Astrocyte of the spinal cord (primary cell): ENCODE measurements at places on chromosomes 2 and 18.

- DNase-seq, result peak; percentile 55
These were observed 39.5 kb upstream of the GMCL1 start for GRCh38 chr2:69789772-69790600.

DNA sequence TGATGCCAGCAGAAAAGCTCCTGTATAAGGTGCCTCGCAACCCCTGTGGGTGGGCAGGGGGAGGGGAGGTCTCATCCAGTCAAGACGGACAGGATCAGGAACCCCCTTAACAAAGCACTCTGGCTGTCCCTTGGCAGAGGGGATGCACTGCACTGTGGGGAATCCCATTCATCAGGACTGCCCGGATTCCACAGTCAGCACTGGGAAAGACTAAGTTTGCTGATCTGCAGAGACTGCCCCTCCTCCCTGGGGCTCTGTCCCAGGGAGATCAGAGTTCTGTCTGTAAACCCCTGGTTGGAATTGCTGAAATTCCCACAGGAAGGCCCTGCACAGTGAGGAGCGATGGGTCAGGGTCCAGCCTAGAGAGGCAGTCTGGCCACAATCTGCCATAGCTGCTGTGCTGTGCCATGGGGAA lies 149.5 kb upstream of the RBBP8 start:
- DNase-seq, result no peak

- peak; percentile 52 for DNase-seq
These were observed 7.7 kb downstream of the MGAT5 start for GRCh38 chr2:134261398-134262131.

DNA sequence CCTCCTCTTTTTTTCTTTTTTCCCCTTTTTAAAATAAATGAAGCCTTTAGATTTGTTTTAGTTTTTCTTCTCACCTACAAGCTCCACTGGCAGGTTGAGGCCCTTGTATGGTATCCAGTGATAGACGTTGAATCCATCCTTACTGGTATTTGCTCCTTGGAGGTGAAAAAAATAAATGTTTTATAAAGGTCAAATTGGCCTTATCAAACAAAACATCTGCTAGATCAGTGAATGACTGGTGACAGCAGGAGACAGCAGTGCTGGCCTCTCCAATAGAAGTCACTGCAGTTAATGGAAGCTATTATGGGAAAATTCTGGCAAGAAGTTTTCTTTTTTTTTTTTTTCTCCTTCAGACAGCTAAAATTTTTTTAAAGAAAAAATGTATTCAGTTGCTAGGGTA lies 12.6 kb upstream of the SP9 start:
- no peak for DNase-seq

GRCh38 chr18:55588870-55589595 lies 1.0 kb upstream of the TCF4 start:
- peak; percentile 53 for DNase-seq

DNA sequence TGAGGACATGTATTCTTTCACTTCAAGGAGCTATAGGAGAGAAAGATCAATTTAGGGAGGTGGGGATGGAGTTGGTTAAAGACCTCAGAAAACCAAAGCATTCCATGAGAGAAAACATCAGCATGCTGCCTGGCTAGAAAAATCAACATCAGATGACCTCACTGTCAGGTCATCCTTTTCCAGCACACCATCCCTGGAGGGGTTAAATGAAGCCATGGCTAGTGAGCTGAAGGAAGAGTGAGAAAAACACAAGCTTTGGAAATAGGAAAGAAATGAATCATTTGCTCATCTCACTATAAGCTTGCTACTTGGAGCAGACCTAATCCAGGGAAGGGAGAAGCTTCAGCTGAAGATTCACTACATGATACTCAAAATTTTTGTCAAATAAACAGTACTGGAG lies 109.5 kb upstream of the ITGB6 start:
- DNase-seq, result no peak

GRCh38 chr2:98881153-98881650 lies 54.8 kb downstream of the CRACDL start:
- no peak for DNase-seq

DNA sequence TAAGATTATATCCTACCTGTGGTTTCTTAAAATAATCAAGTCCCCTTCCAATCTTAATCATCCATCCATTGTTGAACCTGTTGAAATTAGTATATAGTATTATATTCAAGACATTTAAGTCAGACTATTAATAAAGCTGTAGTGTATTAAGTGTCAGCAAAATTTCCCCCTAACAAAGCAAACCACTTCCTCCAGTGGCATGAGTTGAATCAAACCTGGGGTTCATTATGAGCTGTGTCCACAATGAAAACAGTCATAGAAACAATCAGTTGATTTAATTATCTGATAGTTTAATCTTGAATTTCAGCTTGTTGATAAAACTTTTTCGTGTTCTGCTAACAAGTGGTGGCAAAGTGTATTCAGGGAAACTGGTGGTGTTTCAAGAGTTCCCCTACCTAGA lies 11.3 kb downstream of the MITD1 start:
- DNase-seq, result no peak

DNA sequence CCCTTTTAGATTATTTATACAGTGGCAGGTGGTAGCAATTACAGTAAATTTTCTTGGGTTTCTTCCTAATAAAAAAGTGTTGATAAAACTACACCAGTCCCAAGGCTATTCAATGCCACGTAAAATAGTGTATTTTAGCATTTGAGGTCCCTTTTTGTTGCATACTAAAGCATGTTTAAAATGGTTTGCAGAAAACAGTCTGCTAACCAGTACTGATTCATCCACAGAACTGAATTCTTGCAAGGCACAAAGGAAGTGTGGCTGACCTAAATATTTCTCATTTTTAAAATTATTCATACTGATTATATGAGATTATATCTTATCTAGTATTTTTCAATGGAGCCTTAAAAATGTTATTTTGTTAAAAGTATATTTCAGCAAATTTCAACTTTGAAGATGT lies 98.1 kb downstream of the SMAD2 start:
- no peak for DNase-seq

- peak; percentile 32 for DNase-seq
These were observed 135.5 kb downstream of the MYO3B start for GRCh38 chr2:170313347-170313991.

DNA sequence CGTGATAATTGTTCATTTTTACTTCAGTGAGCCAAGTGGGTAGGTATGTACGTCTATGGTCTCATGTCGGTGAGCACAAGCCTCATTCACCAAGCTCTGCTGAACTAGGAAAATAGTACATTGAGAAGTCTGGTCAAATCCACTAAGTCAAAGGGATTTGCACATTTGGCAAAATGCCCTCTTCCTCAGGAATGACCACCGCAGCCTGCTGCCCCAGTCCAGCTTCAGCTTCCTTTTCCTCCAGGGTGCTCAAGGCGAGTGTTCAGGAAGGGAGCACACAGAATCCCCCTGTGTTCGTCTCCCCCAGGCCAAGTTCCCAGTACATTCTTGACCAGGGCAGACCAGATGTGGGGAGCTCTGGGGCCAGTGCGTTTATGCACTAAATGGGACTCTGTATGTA lies 23.0 kb downstream of the TCF7L1 start:
- DNase-seq, result peak; percentile 77

GRCh38 chr2:63818271-63818670 lies 23.4 kb upstream of the UGP2 start:
- no peak for DNase-seq

GRCh38 chr18:48649231-48649630 lies 110.4 kb downstream of the CTIF start:
- DNase-seq, result no peak

GRCh38 chr2:48356701-48357325 lies 173.1 kb upstream of the STON1 start:
- DNase-seq, result peak; percentile 77

DNA sequence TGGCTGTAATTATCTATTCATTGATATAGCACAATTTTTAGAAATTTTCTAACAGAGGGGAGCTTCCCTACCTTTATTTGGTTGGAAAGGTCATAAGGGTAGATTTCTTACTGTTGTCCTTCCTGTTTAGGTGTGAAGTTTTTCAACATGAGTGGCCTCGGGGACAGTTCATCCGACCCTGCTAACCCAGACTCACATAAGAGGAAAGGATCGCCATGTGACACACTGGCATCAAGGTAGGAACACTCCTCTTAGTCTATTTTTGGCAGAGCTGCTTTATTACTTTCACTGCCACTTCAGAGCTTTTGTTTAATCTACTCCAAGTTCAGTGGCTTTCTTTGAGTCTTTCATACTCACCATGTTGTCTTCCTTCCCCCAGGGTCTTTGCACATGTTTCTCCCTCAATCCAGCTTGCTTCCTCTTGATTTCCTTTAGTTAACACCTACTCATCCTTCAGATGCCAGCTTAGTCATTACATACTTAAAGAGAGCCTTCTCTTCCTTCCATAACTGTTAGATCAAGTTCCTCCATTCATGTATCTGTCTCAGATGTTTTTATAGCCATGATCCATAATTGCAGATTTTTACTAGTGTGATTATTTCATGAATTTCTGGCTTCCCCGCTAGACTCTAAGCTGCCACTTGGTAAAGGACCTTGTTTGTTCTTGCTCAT lies 134.5 kb downstream of the PTRHD1 start:
- DNase-seq, result no peak

- peak; percentile 46 for DNase-seq
These were observed 1.4 kb downstream of the MBP start for GRCh38 chr18:77131100-77131651.

DNA sequence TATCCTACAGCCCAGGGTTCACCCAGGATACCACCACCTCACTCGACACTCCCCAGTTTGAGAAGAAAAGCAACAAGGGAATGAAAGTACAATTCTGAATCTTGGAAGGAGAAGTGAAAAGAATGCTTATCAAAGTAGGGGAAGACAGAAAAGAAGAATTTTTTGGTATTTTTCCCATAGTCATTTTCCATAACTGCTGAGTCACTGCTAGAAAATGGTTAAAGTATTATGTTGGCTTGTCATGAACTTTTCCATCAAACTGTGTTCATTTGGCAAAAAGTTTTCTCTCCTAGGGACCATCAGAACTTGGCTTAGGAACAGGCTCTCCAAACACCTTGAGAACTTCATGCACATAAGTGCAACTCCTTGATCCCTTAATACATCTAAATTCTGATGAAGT lies 192.0 kb downstream of the BCL11A start:
- no peak for DNase-seq

GRCh38 chr2:27249891-27250651 lies 12.8 kb downstream of the SLC30A3 start:
- DNase-seq, result peak; percentile 13

DNA sequence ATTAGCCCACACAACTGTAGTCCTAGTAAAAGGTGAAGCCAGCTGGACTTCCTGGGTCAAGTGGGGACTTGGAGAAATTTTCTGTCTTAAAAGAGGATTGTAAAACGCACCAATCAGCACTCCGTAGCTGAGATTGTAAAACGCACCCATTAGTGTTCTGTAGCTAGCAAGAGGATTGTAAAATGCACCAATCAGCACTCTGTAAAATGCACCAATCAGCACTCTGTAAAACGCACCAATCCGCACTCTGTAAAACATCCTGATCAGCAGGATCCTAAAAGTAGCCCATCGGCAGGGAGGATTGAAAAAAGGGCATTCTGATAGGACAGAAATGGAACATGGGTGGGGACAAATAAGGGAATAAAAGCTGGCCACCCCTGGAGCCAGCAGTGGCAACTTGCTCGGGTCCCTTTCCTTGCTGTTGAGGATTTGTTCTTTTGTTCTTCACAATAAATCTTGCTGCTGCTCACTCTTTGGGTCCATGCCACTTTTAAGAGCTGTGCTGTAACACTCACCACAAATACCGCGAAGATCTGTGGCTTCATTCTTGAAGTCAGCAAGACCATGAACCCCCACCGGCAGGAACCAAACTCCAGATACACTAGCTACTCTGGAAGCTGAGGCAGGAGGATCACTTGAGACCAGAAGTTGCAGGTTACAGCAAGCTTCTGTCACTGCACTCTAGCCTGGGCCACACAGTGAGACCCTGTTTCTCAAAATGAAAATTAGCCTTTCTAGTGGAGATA lies 102.6 kb downstream of the HS6ST1 start:
- peak; percentile 57 for DNase-seq

DNA sequence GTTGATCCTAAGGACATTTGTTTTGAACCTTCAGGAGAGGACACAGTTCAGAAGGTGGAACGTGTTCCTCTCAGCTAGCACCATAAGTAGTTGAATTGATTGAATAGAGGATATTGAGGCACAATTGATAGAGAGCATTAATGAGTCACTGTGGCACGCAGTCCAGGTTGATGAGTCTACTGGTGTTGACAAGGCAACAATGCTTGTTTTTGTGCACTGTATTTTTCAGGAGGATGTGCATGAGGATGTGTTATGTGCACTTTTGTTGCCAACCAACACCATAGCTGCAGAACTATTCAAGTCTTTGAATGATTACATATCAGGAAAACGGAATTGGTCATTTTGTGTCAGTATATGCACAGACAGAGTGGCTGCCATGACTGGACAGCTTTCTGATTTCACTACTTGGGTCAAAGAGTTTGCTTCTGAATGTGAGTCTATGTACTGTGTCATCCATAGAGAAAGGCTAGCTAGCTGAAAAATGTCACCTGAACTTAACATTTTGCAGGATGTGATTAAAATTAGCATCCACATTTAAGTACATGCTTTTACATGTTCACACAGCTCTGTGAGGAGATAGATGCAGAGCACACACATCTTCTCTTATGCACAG lies 140.1 kb upstream of the B3GNT2 start:
- DNase-seq, result no peak

DNA sequence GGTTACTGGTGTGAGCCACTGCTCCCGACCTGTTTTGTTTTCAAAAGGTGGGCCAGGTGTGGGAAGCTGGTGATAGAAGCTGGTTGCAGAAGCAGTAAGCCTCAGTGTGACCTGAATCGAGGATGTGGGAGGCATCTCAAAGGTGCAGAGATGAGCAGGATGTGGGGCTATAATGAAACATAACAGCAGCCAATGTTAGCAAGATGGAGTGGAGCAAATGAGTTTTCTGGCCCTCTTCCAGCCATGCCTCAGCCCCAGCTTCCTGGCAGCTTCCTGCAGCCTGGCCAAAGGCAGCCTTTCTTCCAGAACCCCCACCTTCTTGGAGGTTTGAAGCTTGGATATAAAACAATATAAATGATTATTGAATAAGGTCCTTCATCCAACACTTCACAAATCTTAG lies 184.8 kb downstream of the NCK2 start:
- DNase-seq, result no peak

DNA sequence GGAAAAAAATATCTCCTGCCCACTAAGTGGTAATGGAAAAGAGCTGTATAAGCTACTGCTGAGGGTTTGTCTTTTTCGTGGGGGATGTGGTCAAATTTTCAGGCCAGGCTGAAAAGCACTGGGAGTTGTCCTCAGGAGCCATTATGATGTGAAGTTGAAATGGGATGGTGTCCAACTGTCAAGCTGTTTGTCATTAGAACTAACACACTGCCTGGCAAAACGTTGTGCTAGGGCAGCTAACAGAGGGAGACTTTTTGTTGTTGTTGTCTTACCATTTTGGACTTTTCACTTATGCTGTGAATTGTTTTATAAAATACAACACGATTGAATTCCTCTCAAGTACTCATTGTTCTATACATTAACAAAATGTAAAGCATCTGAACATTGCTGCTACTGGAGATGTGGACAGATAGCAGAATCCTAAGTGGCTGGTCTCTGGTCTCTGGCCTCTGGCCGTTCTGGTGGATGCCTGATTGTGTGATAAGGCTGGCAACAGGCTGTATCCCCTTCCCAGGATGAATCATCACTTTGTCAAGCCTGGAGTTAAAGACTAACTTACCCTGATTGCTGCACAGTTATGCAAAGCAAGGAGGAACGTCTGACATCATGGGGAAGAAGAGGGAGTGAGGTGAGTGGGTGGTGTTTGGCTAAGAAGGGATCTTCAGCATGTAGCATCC lies 2.3 kb downstream of the MYO1B start:
- DNase-seq, result peak; percentile 89
